ENCODE measurements at places on chromosomes 3 and 15.

GRCh38 chr15:84702961-84703482, 12.9 kb downstream of the SEC11A start:
- DNase-seq: no peak

DNA sequence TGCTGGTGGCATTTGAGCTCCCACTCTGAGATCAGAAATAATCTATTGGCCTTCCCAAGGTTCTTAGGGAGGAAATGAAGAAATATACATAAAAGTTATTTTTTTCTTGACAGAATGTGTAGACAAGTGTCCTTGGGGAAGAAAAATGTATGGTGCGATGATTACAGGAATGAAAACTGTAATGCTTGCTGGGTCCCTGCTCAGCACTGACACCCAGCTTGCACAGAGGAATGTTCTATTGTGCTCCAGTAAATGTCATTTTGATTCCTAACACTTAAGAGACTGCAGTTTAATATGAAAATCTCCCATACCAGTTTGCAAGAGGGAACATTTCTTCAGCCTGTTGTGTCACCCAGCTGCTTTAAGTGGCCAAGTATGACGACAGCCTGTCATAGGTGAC, 271.3 kb upstream of the TPM1 start:
- DNase-seq: no peak

DNA sequence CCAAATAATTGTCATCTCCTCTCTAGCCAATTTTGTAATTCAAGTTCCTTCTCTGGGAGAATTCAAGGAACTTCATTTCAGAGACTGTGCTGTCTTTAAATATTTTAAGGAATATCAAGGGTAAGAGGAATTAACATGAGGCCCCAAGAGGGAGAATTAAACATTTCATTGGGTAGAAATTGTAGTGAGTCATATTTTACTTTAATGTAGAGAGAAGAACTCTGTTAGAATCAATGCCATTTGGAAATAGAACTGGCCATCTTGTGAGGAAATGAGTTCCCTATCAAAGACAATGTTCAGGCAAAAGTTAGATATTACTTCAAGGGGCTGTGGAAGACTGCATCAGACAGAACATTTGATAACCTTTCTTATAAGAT, 43.5 kb upstream of the TP63 start:
- DNase-seq: no peak

DNA sequence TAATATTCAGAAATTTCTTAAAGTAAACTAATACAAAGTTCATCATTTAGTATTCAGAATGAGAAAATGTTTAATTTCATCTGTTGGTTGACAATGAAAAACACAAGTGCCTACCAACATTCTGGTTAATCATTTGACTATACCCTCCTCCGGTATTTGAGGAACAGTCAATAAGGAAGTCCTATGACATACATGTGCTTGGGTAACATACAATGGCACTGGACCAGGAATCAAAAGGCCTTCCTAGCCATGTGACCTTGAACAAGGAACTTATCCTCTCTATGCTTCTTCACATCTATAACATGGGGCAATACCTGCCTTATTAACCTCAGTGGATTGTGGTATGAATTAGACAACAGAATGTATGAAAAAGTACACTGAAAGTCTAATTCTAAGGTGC, 65.8 kb downstream of the ZNF280D start:
- no peak for DNase-seq

GRCh38 chr15:96344706-96345559, 14.4 kb downstream of the NR2F2 start:
- DNase-seq: no peak

DNA sequence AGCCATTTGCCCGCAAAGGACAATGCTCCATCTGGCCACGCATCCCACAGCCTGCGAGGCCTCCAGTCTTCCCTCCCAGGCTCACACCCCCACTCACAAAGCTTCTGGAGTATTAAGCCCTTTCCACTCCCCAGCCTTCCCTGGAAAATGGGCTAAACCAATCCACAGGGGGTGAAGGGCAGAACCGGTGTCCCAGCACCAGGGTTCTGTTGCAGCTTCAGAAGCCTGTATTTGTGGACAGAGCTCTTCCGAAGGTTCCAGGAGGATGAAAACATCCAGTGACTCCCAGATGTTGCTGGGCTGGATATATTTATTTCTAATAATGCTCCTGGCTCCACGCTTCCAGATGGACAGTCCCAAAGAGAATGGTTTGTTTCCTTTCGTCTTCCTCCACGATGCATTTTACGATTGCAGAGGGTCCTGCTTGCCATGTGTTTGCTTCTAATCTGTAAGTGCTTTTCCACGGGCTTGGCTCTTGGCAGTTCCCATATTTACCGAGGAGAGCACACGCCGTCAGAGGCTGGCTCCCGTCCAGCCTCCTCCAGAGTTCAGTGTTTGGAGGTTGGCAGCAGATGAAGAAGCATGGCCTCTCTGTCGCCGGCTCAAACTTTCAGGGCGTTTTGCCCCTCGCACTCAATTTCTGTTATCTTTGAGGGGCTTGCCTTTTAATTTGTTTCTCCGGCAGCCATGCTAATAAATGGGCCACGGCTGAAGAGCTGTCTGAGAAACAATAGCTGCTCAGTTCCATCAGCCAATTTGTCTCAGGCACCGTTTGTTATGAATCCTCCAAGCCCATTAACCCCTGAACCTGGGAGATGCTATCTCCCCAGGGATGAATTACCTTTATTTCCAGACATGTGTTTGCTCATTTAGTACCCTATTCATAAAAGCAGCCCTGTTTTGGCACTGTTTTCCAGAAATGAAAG, 367.9 kb upstream of the PROK2 start:
- DNase-seq: no peak

GRCh38 chr3:58572013-58572633, 5.1 kb downstream of the FAM107A start:
- DNase-seq: no peak

GRCh38 chr3:30855400-30856292, 38.8 kb downstream of the GADL1 start:
- DNase-seq: no peak

- DNase-seq: no peak
Observed at GRCh38 chr3:143236226-143236964, 116.8 kb downstream of the CHST2 start.

DNA sequence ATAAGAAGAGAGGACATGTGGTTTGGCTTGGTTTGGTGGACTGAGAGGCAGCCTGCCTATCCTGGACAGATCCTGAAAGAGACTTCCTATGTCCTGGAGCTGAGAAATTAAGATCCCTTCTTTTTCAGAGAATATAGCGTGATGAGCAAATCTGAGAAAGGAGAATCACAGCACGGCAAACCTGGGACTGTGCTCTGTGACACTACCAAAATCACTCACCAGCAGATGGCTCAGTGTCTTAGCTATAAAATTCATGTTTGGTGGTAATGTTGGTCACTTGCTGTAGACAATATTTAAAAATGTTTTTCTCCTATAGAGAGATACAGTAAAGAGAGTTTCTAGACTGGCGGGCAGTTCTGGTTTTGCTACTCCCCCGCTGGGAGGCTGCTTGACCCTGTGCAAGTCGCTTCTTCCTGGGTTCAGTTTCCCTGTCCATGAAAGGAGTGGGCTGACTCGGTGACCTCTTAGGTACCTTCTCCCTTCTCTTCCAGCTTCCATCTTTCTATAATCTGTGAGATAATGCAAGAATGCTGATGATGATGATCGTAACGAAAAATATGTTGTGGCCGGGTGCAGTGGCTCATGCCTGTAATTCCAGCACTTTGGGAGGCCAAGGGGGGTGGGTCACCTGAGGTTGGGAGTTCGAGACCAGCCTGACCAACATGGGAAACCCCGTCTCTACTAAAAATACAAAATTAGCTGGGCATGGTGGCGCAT, 7.6 kb upstream of the HES1 start:
- DNase-seq: no peak

DNA sequence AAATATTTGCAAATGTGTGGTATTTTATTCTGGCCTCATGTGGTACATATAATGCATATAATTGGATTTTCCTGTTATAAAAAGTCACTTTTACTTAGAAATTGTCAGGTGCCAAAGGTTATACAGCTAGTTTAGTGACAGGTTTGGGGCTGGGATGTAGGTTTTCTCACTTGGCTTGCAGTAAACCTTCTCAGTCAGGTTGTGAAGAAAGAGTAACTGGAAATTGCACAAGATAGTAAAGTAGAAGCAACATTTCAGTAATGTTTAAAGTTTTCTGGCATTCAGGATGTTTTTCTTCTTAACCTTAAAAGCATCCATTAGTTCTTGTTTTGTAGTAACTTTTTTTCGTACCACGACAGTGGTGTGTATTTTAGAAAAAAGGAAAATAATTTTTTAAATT, 53.9 kb downstream of the MEF2A start:
- DNase-seq: no peak

DNA sequence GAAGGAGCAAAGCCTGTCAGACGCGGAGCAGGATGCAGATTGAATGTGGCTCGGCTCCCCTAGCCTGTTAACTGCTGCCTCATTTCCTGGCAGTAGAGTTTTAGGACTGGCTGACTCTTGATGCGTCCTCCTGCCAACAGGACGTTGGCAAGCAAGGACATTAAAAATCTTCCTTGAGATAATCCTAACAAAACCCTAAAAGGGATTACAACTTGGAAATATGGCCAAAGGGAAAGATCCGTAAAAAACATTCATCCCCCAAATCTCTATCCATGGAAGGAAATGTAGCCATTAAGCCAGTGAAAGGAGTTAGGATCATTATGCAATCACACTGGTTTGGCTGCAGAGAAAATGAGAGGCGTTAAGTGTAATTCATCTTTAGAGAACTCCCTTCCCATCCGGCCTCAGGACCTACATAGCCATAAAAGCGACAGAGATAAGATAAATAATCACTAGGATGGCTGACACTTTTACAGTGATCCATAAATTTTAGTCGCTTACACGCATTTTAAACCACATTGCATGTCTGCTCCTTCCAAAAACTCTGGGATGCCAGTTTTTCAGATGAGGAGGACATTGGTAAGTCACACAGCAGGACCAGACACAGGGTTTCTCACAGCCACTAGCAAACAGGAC, 44.5 kb upstream of the C3orf80 start:
- no peak for DNase-seq

DNA sequence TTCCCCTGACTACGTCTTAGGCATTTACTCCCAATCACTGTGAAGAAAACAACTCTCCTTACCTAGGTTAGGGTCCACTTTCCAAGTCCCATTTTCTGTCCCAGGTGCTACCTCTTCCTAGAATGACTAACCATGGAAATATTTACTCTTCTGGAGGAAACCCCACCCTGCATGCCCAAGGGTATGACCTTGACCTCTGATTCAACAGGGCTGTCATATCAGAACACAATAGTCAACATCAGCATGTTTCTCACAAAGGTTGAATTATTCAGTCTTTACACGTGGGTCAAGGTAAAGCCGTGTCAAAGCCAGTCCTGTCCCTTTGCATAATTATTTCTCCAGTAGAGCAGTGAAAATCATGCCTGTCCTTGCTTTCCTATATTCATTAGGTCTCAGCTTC, 4.3 kb upstream of the FRMD5 start:
- no peak for DNase-seq

GRCh38 chr3:167662919-167663400, 9.2 kb upstream of the WDR49 start:
- no peak for DNase-seq

DNA sequence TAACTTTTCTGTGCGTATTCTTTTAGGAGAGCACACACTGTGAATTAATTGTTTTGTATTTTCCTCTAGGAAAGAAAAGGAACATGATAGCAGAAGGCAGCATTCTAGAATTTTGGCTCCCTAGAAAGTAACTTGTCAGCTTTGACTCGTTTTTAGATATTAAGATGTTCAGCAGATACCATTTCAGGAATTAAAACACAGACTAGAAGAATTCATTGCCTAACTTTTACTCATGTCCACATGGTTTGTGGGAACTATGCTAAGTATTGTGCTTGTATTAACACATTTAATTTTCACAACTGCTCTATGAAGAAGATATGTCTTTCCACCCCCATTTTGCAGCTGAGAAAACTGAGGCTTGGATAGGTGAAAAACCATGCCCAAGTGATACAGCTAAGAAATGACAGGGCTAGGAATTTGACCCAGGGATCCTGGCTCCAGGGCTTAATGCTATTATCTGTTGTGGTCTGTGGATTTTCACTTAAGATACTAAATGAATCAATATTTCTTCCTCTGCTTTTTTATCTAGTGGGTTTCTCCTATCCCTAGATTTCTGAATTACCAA, 128.8 kb downstream of the MITF start:
- no peak for DNase-seq

DNA sequence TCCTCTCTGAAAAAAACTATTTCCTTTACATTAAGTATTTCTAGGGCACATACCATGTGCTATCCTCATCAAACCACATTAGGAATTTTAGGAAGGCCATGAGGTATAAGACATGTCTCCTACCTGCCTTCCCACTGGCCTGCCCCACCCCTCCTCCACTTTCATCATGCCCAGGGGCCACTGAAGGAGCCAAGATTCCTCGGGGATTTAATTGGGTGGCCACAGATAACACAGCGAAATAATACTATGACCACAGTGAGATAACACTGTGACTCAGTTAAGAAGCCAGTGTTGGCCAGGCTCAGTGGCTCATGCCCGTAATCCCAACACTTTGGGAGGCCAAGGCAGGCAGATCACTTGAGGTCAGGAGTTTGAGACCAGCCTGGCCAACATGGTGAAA, 9.8 kb upstream of the BMF start:
- no peak for DNase-seq

DNA sequence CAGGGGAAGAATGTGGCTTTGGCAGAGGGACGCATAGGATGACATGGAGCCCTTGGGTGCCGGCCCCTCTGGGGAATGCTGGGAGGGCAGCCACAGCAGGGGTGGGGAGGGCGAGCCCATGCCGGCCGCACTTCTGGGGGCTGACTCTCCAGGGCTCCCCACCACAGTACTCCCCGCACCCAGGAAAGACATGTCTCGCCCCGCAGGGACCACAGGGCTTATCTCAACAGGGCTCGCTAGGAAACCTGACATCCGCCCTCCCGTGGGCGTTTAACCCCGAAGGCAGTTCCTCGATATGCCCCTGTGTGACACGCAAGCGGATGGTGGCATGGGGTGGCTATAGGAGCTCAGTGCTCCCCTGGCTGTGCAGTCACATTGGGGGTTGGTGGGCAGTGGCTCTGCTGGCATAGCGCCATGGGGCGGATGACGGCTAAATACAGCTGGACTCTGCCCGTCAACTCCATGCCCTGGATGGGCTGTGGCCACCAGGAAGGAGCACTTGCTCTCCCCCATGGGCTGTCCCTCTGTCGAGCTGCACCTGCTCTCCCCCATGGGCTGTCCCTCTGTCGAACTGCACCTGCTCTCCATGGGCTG, 141.4 kb downstream of the ADAMTS17 start:
- DNase-seq: no peak

DNA sequence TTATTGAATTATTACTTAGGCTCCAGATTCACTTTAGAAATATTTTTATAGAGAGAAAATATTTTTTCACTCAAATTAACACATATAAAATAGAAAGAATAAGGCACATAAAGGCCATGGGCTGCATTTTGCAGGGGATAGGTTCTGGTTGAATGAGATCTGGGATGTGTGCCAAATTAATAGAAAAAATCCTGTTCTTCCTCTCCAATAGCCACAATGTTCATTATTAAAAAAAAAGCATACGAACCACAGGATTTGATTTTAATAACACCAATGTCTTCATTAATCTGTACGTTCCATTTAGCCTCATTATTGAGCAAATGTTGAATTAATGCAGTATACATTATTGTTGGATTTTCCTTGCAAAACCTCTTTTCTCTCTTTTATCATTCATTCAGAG, 622.8 kb upstream of the AGTR1 start:
- no peak for DNase-seq

- no peak for DNase-seq
Observed at GRCh38 chr3:188367678-188368077, 213.7 kb downstream of the LPP start.
